Left hindlimb (tissue), 1 donor: ENCODE measurements at places on chromosomes 6 and 20.

DNA sequence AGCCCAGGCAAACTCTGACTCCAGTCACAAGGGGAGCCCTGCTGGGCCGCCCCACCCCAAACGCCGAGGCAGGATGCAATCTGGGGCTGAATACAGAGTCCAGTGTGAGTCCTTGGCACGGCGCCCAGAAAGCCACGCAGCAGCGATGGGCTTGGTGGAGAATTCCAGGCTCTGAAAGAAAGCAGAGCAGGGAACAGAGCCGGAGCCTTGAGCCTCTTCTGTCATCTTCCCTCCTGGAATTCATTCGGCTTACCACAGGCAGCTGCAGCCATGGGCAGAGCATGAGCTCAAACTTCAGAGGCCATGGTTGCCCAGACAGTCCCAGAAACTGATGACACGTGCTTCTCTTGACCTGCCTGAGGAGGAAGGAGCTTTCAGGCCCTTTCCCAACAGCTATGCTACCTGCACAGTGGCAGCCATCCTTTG is 441.1 kb upstream of the JARID2 start:
- peak; percentile 82 for DNase-seq

GRCh38 chr6:13604546-13605416 is 10.4 kb upstream of the NOL7 start:
- DNase-seq = no peak

DNA sequence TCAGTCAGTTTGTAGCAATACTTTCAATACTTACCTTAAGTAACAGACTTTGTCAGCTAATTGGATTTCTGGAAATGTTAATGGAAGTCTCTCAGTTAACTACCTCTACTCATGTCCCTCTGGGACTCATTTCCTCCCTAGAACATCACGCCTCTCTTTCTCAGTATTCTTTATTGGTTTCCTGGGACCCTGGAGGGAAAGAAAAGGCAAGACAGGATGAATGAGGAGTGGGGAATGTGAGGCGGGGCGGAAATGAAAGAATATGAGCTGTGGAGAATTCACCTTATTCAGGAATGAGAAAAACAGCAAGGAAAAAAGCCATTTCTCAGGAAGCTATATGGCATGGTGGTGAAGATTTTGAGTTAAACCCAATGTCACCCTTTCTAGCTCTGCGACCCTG is 62.7 kb downstream of the ANKS1A start:
- no peak for DNase-seq

GRCh38 chr6:149122850-149123821 is 194.4 kb upstream of the TAB2 start:
- DNase-seq = no peak

DNA sequence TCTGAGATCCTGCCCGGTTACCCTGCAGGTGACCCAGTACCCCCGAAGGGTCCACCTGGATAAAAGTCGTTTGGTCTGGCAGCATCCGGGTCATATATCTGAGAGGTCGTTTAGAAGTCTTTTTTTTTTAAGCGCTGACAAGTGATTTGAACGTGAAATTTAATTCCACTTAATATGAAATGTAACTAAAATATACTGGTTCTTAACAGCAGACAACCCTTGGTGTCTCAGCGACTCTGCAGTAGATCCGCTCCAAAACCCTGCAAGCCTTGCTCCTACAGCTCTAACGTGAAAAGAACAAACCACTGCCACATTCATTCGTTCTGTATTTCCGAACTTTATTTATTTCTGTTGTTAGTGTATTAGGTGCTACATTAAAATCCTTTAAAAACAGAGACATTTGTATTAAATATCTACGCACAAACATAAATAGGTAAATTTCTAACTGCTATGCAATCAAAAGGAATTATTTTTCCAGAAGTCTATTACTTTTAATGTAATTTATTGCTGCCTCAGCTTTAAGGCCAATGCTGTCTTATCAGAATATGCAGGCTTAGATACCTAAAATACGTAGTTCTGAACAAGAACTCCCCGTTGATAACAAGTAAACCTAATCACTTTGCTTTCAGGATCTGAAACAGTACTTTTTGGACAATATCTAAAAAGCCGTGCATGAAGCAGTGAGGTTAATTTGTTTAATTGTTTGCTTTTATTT is 33.5 kb upstream of the TCF21 start:
- DNase-seq = no peak
